Astrocyte (in vitro differentiated cells and primary cell): ENCODE measurements at places on chromosomes 3 and 15. TPM values are rescaled to one million over a fixed set of nuclear protein-coding genes. Genes with fewer than 3 reads are reported as not detected.

DNA sequence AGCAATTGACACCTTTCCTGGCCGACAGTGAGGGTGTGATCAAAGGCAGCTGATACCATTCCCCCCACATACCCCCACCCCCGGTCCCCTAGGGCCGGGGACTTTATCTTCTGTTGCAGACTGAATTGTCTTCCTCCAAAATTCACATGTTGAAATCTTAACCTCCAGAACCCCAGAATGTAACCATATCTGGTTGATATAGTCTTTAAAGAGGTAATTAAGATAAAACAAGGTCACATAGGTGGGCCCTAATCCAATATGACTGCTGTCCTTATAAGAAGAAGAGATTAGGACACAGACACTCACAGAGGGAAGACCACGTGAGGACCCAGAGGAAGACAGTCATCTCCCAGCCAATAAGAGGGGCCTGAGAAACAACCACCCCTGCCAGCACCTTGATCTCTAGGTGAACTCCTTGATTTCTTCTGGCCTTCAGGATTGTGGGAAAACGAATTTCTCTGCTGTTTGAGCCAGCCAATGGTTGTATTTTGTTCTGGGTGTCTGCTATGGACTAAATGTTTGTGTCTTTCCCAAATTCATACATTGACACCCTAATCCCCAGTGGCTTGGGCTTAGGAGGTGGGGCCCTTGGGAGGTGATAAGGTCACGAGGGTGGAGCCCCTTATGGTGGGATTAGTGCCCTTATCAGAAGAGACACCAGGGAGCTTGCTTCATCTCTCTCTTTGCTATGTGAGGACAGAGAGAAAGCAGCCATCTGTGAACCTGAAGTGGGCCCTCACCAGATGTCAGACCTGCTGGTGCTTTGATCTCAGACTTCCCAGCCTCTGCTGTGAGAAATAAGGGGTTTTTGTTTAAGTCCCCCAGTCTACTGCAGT lies 144.0 kb downstream of the CHSY1 start:
- H3K36me3 ChIP-seq, result no peaks in the 10 kb centered on the region
- no peaks in the 10 kb centered on the region for H3K27me3 ChIP-seq
- no peak for DNase-seq
- H3K4me3 ChIP-seq, result no peak overlapping the region
- peaks cover 13% of the 10 kb centered on the region for H3K4me1 ChIP-seq

Gene CYP8B1
- not detected in 2 replicates for total RNA-seq

Gene PLIN1
- total RNA-seq, result 0.14 TPM in 1 of 2 replicates, not detected in the other

GRCh38 chr3:44125882-44126281 lies 115.8 kb upstream of the TOPAZ1 start:
- peaks cover 3% of the 10 kb centered on the region for H3K27me3 ChIP-seq
- H3K27ac ChIP-seq, result no peak overlapping the region
- H3K36me3 ChIP-seq, result no peaks in the 10 kb centered on the region
- H3K4me1 ChIP-seq, result no peaks in the 10 kb centered on the region
- no peak overlapping the region for H3K4me3 ChIP-seq
- peak; percentile 8 for DNase-seq

Gene CHMP2B
- total RNA-seq, result 36.5 and 38.9 TPM in 2 replicates

DNA sequence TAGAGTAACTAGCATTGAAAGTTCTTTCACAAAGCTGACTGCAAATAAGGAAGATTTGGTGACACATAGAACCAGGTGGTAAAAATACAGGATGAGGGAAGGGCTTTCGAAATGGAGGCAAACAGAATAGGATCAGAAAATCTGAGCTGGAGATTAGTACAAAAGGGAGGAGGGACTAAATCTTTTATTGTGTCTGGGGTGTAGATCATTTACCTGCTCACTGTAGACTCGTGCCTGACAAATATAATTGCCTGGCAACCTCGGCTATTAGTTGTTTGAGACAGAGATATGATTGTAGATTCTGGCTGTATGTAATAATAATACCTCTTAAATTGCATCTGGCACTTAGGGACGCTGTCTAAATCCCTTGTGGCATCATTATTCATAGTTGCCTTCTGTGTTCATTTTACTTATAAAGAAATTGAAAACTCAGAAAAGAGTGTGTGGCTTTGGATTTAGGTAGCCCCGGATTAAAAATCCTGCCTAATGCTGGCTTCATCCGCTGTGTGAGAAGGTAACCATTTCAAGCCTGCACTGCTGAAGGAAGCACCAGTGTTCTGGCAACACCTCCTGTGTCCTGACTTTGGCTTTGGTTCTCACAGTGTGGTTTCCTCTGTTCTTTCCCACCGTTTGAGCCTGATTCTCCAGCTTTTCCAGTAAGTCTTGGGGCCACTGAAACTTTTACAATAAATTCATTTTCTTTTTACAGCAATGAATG lies 25.0 kb upstream of the GPR160 start:
- DNase-seq, result no peak
- H3K36me3 ChIP-seq, result no peaks in the 10 kb centered on the region
- no peak overlapping the region for H3K4me3 ChIP-seq
- no peaks in the 10 kb centered on the region for H3K27me3 ChIP-seq
- H3K4me1 ChIP-seq, result no peaks in the 10 kb centered on the region
- no peak overlapping the region for H3K27ac ChIP-seq

Gene CNTN6
- 0.22 TPM in 1 of 2 replicates, not detected in the other for total RNA-seq

DNA sequence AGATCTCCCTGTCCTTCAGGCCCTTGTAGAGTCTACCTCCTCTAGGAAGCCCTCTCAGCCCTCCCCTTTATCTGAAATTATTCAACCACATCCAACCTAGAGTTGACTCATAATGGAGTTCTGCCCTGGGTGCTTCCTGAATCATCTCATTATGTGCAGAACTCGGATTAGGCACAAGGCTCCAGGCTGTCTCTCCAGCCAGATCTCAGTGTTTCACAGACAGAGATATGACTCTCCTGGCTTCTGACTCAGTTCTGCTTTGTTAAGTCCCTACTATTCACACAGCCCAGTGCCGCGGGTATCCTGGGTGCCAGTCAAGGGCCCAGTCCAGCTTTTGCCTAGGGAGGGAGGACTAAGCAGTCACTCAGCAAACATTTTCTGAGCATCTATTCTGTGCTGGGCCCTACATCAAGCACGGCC lies 9.3 kb downstream of the STRA6 start:
- H3K4me3 ChIP-seq, result no peak overlapping the region
- H3K36me3 ChIP-seq, result no peaks in the 10 kb centered on the region
- H3K27ac ChIP-seq, result peak overlapping the region; percentile 92
- peaks cover 39% of the 10 kb centered on the region for H3K4me1 ChIP-seq
- no peaks in the 10 kb centered on the region for H3K27me3 ChIP-seq
- peak; percentile 96 for DNase-seq

DNA sequence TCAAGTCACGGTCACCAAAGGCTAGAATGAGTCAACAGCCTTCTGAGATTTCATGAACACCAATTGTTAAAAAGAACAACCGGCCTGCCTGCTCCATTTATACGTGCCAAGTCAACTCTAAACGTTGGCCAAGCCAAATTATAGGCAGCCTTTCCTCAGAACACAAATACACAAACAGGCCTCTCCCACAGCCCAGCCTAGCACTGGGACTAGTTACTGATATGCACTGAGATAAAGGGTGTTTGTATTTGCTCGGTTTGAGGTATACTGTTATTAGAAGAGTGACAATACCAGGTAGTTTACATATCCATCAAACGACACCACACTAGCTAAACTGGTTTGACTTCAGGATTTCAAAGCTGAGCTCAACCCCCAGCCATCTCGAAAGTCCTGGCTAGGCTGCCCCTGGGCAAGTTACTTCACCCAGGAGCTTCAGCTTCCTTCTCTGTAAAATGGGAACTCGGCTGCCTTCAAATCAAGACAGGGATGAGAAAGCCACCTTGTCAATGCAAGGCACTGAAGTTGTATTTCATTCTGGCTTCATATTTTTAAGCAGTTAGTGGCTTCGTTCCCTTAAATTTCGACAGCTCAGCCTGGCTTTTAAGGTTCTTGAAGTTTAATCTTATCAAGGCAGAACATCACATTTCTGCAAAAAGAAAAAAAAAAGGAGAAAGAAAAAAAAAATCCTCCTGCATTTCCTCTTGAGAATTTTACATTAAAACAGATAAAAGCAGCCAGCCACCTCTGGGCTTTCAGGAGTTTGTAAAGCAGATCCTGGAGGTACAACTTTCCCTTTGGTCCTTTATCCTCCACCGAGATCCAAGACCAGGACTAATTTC lies 4.0 kb downstream of the TLE3 start:
- no peak for DNase-seq
- H3K27me3 ChIP-seq, result no peaks in the 10 kb centered on the region
- peaks cover 51% of the 10 kb centered on the region for H3K4me1 ChIP-seq
- peak overlapping the region; percentile 22 for H3K4me3 ChIP-seq

Gene SYNPR
- total RNA-seq, result 0.27 TPM in 1 of 2 replicates, not detected in the other

Gene STARD5
- 5.5 and 5.8 TPM in 2 replicates for total RNA-seq

- H3K36me3 ChIP-seq, result no peaks in the 10 kb centered on the region
- DNase-seq, result no peak
- H3K27me3 ChIP-seq, result peaks cover 2% of the 10 kb centered on the region
- H3K4me1 ChIP-seq, result no peaks in the 10 kb centered on the region
- no peak overlapping the region for H3K4me3 ChIP-seq
- no peak overlapping the region for H3K27ac ChIP-seq
Observed at GRCh38 chr3:14352002-14352627, 50.3 kb upstream of the SLC6A6 start.

DNA sequence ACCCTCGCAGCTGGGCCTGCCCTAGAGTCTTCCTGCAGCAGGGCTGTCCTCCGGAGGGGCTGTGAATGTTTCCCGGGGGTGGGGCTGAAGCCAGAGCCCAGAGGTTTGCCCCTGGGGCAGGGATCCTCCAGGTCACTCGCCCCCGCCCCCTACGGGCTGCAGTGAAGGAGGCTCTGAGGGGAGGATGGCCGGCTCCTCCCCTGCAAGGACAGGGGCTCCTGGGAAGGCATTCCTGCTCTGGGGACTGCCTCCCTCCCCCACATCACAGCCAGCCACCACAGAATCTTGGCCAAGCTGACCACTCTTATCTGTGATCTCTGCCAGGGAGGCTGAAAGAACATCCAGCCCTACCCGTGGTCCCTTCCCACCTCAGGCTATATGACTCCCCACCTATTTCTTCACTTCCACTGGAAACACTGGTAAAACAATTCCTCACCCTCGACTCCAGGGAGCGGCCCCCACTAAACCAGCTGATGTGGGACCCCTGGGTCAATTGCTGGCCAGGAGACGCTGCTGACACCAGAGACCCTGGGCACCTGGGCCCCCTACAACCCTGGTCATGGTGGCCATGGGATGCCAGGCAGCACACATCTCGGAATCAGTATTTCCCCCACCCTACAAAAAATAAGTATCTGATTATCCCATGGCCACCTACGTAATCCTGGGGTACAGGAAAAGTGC lies 66.0 kb downstream of the HMCES start:
- no peak overlapping the region for H3K27ac ChIP-seq
- H3K4me3 ChIP-seq, result no peak overlapping the region
- DNase-seq, result no peak
- peaks cover 9% of the 10 kb centered on the region for H3K4me1 ChIP-seq
- H3K27me3 ChIP-seq, result peaks cover 16% of the 10 kb centered on the region

Gene MCF2L2
- total RNA-seq, result 0.89 and 1.2 TPM in 2 replicates

DNA sequence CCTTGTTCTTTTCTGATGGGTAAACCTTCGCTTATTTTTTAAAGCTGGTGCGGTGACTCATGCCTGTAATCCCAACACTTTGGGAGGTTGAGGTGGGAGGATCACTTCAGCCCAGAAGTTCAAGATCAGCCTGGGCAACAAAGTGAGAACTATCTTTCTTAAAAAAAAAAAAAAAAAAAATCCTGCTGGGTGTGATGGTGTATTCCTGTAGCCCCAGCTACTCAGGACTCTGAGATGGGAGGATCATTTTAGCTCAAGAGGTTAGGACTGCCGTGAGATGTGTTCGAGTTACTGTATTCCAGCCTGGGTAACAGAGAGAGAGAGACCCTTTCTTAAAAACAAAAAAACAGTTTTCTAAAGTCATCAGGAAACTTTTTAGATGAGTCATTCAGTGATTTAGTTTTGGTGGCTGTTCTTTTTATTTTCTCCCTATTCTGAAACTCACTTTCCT lies 37.7 kb downstream of the SLMAP start:
- H3K4me1 ChIP-seq, result peaks cover 6% of the 10 kb centered on the region
- DNase-seq, result peak; percentile 26
- H3K27me3 ChIP-seq, result no peaks in the 10 kb centered on the region
- no peak overlapping the region for H3K27ac ChIP-seq

GRCh38 chr3:108455212-108455705 lies 55.1 kb downstream of the MYH15 start:
- H3K4me3 ChIP-seq, result no peak overlapping the region
- H3K36me3 ChIP-seq, result no peaks in the 10 kb centered on the region
- peaks cover 7% of the 10 kb centered on the region for H3K4me1 ChIP-seq

DNA sequence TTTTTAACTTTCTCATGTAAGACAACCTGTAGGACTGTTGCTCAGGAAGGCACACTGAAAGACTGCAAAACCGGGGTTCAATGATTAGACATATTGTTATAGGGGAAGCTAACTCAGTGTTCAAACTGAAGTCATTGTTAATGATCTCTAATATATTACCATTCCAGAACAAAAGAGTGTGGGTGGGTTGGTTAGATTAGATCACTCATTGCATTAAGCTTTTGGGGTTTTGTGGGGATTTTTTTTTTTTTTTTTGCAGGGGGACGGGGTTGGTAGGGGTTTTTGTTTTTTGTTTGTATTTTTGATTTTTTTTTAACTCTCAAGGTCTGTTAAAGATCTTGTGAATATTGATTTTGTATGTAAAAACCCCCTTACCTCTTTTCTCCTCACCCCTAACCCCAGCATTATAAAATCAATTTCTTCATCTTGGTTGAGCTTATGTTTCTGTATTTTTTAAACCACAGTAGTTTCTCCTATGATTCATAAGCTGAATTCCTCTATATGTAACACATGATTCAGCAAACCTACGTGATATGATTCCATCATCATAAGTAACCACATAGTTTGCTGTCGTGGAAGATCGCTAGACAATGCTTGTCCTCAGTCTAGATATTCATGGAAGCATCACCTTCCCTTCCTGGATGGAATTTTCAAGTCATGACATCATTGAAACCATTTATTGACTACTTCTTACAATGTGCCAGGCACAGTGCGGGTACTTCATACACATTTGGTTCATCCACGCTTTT lies 544.1 kb upstream of the MDFIC2 start:
- H3K36me3 ChIP-seq, result no peaks in the 10 kb centered on the region
- no peak overlapping the region for H3K4me3 ChIP-seq
- DNase-seq, result peak; percentile 98
- H3K4me1 ChIP-seq, result peaks cover 54% of the 10 kb centered on the region
- peak overlapping the region; percentile 90 for H3K27ac ChIP-seq

GRCh38 chr3:38479431-38480092 lies 16.6 kb upstream of the EXOG start:
- no peaks in the 10 kb centered on the region for H3K4me1 ChIP-seq
- no peak overlapping the region for H3K27ac ChIP-seq
- no peaks in the 10 kb centered on the region for H3K27me3 ChIP-seq
- H3K36me3 ChIP-seq, result no peaks in the 10 kb centered on the region
- no peak for DNase-seq

GRCh38 chr3:58035524-58036255 lies 27.5 kb downstream of the FLNB start:
- no peak overlapping the region for H3K27ac ChIP-seq
- H3K4me1 ChIP-seq, result peaks cover 33% of the 10 kb centered on the region
- H3K36me3 ChIP-seq, result no peaks in the 10 kb centered on the region
- no peak overlapping the region for H3K4me3 ChIP-seq
- no peaks in the 10 kb centered on the region for H3K27me3 ChIP-seq

- no peaks in the 10 kb centered on the region for H3K27me3 ChIP-seq
- H3K4me1 ChIP-seq, result peaks cover 11% of the 10 kb centered on the region
- H3K27ac ChIP-seq, result no peak overlapping the region
- no peak for DNase-seq
- H3K36me3 ChIP-seq, result no peaks in the 10 kb centered on the region
- H3K4me3 ChIP-seq, result no peak overlapping the region
Observed at GRCh38 chr15:59590027-59590426, 21.6 kb upstream of the GCNT3 start.

Gene RCN2
- total RNA-seq, result 68.0 and 80.2 TPM in 2 replicates

Gene SERPINI2
- total RNA-seq, result 0.32 TPM in 1 of 2 replicates, not detected in the other

GRCh38 chr15:82625136-82625535 lies 22.0 kb downstream of the CPEB1 start:
- no peaks in the 10 kb centered on the region for H3K4me1 ChIP-seq
- no peaks in the 10 kb centered on the region for H3K27me3 ChIP-seq
- peak; percentile 52 for DNase-seq
- no peak overlapping the region for H3K4me3 ChIP-seq
- no peaks in the 10 kb centered on the region for H3K36me3 ChIP-seq
